ENCODE measurements at places on chromosomes 7 and 10.

- DNase-seq: no peak
Measured at GRCh38 chr7:11228515-11228914, 254.8 kb downstream of the PHF14 start.

- DNase-seq: no peak
Measured at GRCh38 chr10:114607358-114607998, 50.6 kb downstream of the ABLIM1 start.

GRCh38 chr10:61342858-61343572 lies 110.2 kb downstream of the TMEM26 start:
- no peak for DNase-seq

GRCh38 chr7:107213193-107213788 lies 44.5 kb downstream of the HBP1 start:
- no peak for DNase-seq

- DNase-seq: no peak
Measured at GRCh38 chr7:45181286-45181960, 23.8 kb downstream of the RAMP3 start.

DNA sequence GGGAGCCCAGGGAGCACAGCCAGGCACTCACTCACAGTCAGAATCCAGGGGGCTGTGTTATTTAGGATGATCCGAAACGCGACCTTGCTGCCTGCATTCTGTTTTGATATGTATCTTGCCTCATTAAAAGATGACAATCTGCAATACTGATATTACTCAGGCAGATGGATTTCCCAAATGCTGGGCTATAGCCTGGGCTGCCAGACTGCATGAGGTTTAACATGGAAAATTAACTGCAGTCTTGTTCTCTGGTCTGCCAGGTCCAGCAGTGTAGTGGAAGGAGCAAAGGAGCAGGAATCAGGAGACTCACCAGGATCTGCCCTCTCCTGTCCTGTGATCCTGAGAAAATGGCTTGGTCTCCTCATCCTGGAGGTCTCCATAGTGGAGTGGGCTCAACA lies 258.1 kb downstream of the PAXIP1 start:
- no peak for DNase-seq

DNA sequence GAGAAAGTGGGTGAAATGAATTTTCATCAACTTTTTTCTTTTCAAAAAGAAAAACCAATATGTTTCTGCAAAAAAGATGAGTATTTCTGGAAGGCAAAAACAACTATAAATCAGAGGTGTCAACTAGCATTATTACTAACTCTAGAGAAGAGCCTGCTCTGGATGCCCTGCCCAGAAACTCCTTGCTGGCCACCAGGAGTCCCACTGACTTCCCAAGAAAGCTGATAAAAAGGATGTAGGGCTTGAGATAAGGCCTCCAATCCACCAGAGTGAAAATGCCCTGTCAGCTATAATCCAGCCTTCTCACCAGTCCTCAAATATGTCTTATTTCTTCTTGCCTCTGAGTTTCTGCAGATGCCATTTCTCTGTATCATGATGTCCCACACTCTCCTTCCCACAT lies 16.7 kb upstream of the FZD1 start:
- no peak for DNase-seq

- DNase-seq: no peak
Measured at GRCh38 chr10:22386503-22386902, 41.2 kb downstream of the SPAG6 start.

DNA sequence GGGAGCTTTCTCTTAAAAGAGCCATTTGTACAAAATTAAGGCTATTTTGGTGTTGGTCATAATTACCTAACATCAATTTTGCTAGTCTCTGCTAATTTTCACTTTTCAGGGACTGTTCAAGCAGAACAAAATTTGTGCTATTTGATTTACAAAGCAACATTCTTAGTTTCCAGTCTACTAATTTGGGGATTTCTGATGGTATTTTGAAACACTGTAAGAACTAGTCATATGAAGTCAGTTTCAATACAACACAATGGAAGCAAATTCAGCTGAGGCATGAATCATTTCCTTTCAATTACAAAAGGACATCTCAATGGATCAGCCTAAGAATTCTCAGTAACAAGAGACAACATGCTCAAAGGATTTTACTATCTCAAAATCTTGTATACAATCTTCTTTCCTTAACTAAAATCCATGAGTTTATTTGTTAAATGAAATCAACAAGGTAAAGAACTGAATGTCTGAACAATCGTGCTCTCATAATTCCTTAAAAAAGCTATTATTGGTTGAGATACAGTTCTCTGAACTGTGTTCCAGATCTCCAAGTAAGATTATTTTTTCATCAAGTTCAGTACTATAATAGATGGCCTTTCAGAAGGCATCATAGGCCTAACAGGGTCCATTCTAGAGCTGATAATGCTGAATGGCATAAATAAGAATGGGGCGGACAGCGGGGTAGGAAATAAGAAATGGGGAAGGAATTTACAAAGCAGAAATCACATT lies 144.6 kb downstream of the NRCAM start:
- DNase-seq: peak; percentile 65

- no peak for DNase-seq
Measured at GRCh38 chr7:70052691-70053090, 454.4 kb downstream of the AUTS2 start.

GRCh38 chr10:12484941-12485805 lies 135.8 kb downstream of the CAMK1D start:
- peak; percentile 52 for DNase-seq

DNA sequence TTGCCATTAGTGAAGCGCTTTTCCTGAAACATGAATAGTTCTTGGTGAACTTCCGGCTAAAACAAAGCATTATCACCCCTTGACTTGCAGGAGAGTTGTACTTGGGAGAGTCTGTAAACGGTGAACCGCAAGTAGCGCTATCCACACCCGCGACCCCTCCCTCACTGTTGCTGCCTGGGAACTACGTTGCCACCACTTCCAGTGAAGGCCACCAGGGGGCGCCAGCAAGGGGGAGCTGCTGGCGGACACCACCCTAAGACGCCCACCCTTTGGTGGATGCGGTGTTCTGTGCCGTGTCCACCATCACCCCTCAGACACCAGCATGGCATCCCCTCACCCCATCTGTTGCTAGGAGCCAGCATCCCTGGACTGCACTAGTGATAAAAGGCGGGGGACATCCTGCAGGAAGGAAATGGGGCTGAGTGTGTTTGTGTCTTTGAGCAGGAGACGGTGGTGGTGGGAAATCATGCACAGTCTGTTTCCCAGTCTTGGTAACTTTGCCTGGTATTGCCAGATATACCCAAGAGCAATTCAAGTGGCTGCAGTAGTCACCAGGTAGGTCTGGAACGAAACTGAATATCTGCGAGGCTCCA lies 298.2 kb downstream of the FRMD4A start:
- DNase-seq: no peak

GRCh38 chr10:11757454-11757820 lies 15.3 kb downstream of the ECHDC3 start:
- DNase-seq: no peak

- DNase-seq: no peak
Measured at GRCh38 chr7:96052860-96053470, 268.9 kb downstream of the SLC25A13 start.

DNA sequence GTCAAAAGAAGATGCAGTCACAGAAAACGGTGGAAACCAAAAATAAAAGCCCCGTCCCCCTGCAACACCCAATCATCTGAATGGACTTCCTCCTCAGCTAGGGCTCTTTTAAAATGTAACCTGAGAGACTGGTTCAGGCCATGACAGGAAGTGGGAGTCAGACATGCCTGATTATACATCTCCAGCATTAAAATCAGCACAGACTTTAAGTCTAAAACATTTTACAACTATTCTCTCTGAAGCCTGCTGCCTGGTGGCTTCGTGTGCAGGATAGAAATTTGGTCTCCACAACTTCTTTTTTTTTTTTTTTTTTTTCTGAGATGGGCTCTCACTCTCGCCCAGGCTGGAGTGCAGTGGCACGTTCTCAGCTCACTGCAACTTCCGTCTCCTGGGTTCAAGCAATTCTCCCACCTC lies 30.3 kb downstream of the HACD1 start:
- no peak for DNase-seq

GRCh38 chr7:27600247-27600646 lies 62.4 kb downstream of the HIBADH start:
- DNase-seq: no peak

DNA sequence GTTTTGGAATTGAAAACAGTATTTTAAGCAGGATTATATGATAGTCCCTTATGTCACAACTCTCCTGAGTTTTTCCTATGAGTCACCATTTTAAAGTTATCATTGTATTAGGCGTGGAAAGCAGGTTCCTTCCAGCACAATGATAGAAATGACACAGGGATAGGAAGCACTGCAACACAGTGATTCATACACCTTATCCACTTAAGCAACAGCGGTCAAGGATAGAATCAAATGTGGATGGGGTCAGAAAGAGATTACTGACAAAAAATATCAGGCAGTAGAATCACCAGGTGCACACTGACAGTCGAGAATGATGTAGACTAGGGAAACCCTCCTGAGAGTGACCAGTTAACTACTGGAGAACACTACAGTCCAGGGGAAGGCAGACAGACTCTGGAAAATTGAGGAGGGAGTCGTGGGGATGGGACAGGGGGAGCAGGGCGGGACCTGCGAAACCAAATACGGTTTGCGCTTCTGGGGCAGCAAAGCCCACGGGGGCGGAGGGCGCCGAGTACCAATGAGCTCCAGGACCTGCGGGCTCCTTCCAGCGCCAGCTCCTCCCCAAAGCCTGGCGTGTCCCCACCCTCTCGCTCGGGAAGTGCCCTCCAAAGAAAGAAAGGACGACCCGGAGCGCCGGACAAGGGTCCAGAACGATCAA lies 479 bp downstream of the PNPLA8 start:
- DNase-seq: no peak

GRCh38 chr10:12628964-12629766 lies 279.8 kb downstream of the CAMK1D start:
- DNase-seq: no peak

DNA sequence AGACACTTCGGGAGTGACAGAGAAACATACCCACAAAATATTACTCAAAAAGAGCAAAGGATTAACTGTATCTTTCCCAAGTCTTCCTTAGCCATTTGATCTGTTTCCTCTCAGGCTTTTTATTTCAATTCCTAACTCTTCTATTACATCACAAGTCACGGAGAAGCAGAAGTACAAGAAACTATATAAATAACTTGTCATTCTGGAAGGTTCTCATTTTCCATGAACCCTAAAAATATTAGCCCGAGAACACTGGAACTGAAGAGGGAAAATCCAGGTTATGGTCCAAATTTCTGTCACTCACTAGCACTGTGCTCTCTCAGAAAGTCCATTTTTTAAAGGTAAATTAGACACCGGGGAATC lies 98.0 kb downstream of the GRB10 start:
- DNase-seq: no peak

GRCh38 chr10:3865565-3865964 lies 80.6 kb upstream of the KLF6 start:
- DNase-seq: peak; percentile 47

DNA sequence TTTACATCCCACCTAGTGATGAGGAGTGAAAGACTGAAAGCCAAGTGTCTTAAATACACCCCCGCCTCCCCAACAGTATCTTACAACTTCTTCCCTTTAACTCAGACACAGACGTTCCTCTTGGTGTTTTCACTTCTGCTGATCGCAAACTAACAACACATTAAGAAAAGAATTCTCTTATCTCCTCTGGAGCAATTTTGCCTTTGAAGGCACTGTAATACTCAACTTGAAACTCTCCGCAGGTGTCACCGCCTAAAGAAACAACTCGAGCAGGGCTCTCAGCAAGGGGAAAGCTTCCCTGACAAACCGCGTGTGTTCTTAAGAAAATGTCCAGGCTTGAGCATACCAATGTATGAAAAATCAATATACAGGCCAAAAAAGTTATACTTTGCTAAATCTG lies 452 bp downstream of the SEMA3C start:
- no peak for DNase-seq

DNA sequence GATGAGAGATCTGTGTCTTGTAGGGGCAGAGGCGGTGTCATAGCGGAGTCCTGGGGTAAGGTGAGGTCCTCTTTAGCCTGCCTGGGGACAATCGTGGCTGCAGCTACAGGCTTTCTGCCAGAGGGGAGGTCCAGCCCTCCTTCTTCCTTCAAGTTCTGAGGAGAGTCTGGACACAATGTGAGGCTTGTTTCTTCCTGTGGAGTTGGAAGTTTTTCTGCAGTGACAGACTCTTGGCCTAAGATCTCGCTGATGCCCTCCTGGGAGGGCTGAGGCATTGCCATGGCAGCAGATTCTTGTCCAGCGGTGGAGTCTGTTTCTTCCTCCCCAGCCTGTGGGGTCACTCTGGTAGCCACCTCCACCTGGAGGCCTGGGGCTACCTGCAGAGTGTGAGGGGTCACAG lies 4.4 kb downstream of the NACAD start:
- no peak for DNase-seq

GRCh38 chr7:56218510-56218909 lies 102.3 kb upstream of the NUPR2 start:
- no peak for DNase-seq

- DNase-seq: no peak
Measured at GRCh38 chr10:59372543-59372942, 10.2 kb upstream of the FAM13C start.

GRCh38 chr7:88291398-88292173 lies 15.1 kb downstream of the STEAP4 start:
- DNase-seq: no peak

GRCh38 chr7:120775755-120776154 lies 82.2 kb downstream of the TSPAN12 start:
- DNase-seq: no peak

DNA sequence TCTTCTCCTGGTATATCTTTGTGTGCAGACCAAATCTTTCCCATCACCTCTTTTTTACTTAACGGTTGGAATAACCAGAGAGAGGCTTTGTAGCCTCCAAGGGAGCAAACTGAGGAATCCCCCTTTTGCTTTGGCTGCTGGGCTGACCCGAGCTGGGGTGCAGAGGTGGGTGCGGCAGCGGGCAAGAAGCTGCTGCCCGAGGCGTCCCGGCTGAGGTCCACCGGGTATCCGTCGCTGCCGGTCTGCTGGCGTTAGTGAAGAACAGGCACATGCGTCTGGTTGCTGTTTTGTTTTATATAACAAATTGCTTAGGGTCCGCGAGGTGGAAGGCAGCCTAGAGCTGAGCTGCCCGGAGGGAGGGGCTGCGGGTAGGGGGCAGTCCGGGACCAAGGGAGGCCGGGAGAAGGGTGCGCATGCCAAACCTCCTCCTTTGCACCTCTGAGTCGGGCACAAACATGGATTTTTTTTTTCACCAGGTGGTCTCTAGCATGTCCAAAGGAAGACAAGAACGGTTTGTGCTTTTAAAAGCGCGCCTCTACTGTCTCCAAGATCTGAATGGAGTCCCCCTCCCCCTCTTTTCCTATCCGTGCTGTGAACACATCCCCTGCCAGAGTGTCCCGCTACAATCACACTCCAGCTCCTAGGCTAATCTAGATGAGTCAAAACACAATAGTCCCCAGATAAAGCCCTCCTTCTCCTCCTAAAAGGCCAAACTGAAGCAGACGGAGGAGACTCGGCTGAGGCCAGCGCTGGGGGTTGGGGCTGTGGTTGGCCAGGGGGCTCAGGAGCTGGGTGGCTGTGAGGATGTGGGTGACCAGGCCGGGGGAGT lies 6.8 kb upstream of the GATA3 start:
- DNase-seq: peak; percentile 52

DNA sequence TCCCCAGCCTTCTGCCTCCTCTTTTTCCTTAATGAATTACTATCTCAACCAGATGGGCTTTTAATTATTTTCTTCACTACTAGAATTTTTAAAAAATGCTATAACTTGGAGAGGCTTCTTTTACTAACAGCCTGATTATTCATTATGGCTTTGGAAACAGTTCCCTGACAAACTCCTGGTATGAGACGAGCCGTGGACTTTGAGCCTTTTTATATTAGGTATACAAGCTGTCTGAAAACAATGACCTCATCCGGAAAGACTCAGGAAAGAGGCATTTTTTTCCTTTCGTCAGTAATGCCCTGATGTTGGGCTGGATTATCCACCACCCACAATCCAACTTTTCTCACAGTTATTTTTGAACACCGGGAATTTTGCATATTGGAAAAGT lies 26.7 kb upstream of the ABLIM1 start:
- no peak for DNase-seq

Measured in GM06990 (cell line).